ENCODE measurements at places on chromosomes 16 and 17. TPM values are rescaled to one million over a fixed set of nuclear protein-coding genes. Genes with fewer than 3 reads are reported as not detected.

Gene SYNGR3
- total RNA-seq: 0.61 TPM

Gene RIPOR1
- 133 TPM for total RNA-seq

Gene TNFSF12
- 75.7 TPM for total RNA-seq

Gene SLC16A11
- total RNA-seq: 6.8 TPM

Gene G6PC1
- not detected for total RNA-seq

Gene NXPH3
- 6.3 TPM for total RNA-seq

Gene TBC1D3E
- total RNA-seq: not detected

Gene C16orf86
- total RNA-seq: 3.8 TPM

DNA sequence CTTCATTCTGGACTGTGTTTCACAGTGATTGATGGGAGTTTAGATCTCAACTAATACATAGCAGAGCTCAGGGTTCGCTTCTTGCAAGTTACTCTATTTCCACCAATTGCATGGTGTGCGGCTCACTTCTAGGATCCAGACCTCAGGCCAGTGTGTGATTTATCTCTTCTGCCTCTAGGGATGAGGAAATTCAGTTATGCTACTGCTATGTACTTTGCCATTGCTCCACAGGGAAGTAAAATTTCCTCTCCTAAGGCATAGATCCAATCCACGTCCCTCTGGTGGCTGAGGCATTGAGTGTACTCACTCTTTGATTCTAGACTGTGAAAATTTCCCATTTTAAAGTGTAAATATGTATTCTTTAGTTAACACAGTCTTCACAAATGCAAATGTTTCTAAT lies 214.1 kb downstream of the HS3ST3B1 start:
- no peak overlapping the region for H3K27ac ChIP-seq
- no peaks in the 10 kb centered on the region for H3K36me3 ChIP-seq
- DNase-seq: no peak
- H3K27me3 ChIP-seq: no peaks in the 10 kb centered on the region

GRCh38 chr17:28335959-28336871 lies 654 bp downstream of the TNFAIP1 start:
- H3K4me3 ChIP-seq: peak overlapping the region; percentile 88
- peak overlapping the region; percentile 95 for H3K27ac ChIP-seq
- peaks cover 31% of the 10 kb centered on the region for H3K4me1 ChIP-seq

DNA sequence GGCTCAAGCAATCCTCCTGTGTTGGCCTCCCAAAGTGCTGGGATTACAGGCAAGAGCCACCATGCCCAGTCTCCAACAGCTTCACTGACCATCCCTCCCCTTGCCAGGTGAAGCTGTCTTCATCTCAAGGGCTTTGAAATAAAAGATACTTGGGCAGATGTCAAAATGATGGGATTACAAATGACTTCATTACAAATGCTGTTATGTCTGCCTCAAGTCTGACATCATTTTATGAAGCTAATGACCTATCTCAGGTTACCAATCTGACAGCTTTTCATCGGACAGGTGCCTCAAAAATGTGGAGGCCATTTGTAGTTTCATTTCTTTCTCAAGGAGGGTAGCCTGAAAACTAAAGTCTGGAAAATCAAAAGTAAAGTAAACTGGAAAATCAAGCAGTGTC lies 323.7 kb upstream of the TBX2 start:
- no peak overlapping the region for H3K4me3 ChIP-seq
- H3K27ac ChIP-seq: no peak overlapping the region
- no peaks in the 10 kb centered on the region for H3K36me3 ChIP-seq
- no peak for DNase-seq
- H3K4me1 ChIP-seq: peaks cover 4% of the 10 kb centered on the region

- DNase-seq: peak; percentile 27
- H3K27ac ChIP-seq: no peak overlapping the region
- H3K27me3 ChIP-seq: no peaks in the 10 kb centered on the region
- H3K4me1 ChIP-seq: peaks cover 7% of the 10 kb centered on the region
Observed at GRCh38 chr16:49484936-49485335, 111.3 kb downstream of the C16orf78 start.

DNA sequence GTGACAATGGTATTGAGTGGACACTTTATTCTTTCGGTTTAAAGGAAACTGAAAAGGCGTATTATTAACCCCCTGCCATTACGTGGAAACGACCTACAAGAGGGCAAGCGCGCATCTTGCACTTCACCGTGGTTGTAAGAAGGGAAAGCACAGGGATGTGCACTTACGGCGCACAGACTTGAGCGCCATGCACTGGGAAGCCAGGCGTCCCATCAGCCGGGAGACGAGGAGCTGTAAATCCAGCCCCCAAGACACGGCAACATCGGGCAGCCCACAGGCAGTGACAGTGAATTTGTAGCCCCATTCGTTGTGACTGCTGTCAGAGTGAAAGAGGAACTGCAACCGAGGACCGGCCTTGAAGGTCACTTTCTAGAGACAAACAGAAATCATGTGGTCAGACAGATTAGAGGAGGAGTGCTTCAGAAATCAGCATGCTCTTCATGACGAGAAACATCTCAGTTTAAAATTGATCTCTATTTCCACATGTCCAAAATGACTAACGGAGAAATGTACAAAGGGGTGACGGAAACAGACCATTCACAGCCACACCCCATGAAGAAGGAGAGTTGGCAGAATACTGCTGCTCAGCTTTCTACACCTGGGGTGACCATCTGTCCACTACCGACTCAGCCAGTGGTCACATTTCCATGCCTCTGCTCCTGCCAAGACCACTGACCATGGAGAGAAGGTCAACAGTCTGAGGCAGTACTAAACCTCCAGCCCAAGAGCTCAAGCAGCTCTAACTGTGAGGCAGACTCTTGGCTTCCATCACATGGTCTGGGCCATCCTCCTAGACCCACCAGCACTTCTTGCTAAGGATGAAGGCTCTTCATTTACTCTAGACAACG lies 68.6 kb downstream of the ZZEF1 start:
- DNase-seq: no peak
- H3K27ac ChIP-seq: no peak overlapping the region
- H3K36me3 ChIP-seq: peaks cover 96% of the 10 kb centered on the region

GRCh38 chr16:19760356-19761060 lies 42.4 kb downstream of the IQCK start:
- H3K4me1 ChIP-seq: peaks cover 2% of the 10 kb centered on the region
- no peak overlapping the region for H3K27ac ChIP-seq
- no peak for DNase-seq
- H3K4me3 ChIP-seq: no peak overlapping the region
- no peaks in the 10 kb centered on the region for H3K27me3 ChIP-seq

GRCh38 chr16:66787427-66787826 lies 14.0 kb downstream of the TERB1 start:
- H3K4me1 ChIP-seq: no peaks in the 10 kb centered on the region
- no peak for DNase-seq
- no peaks in the 10 kb centered on the region for H3K27me3 ChIP-seq
- H3K27ac ChIP-seq: no peak overlapping the region
- H3K4me3 ChIP-seq: no peak overlapping the region

- no peak for DNase-seq
- H3K4me3 ChIP-seq: no peak overlapping the region
Observed at GRCh38 chr17:50614471-50615051, 20.1 kb upstream of the ABCC3 start.

DNA sequence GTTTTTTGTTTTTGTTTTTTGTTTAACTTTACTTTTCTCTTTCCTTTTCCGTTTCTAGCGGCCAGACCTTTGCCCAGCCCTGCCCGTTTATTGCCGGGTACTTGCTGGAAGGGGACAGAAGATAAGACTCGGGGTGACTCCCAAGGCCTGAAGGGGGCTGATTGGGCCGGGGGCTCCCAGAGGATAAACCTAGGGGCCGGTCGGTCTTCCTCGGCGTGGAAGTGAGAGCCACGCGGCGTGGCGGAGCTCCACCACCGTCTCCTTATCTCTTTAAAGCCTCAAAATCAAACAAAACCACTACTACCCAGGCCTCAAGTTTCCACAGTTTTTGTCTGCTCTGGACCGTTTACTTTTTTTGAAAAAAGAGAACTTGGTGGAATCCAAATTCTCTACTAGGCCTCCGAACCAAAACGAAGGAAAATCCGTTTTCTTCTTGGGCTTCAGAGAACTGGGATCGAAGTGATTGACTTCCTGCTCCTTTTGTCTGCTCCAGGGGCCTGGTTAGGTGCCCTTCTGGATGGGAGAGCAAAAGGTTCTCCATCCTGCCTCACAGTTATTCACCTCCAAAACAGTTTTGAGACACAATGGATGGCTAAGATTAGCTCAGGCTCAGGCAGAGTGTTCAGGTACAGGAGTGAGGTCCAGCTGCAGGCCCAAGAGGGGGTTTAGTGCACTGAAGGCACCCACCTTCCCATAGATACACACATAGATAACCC lies 8.5 kb upstream of the HOXB9 start:
- no peak overlapping the region for H3K4me3 ChIP-seq
- H3K36me3 ChIP-seq: no peaks in the 10 kb centered on the region
- H3K4me1 ChIP-seq: no peaks in the 10 kb centered on the region
- H3K27ac ChIP-seq: no peak overlapping the region
- peak; percentile 25 for DNase-seq

GRCh38 chr17:62995377-62995885 lies 29.4 kb downstream of the TANC2 start:
- H3K27ac ChIP-seq: no peak overlapping the region
- H3K4me1 ChIP-seq: peaks cover 10% of the 10 kb centered on the region
- no peaks in the 10 kb centered on the region for H3K36me3 ChIP-seq
- no peak overlapping the region for H3K4me3 ChIP-seq
- no peaks in the 10 kb centered on the region for H3K27me3 ChIP-seq
- DNase-seq: no peak

- H3K27ac ChIP-seq: no peak overlapping the region
- DNase-seq: no peak
- no peaks in the 10 kb centered on the region for H3K4me1 ChIP-seq
- no peaks in the 10 kb centered on the region for H3K27me3 ChIP-seq
- no peaks in the 10 kb centered on the region for H3K36me3 ChIP-seq
- no peak overlapping the region for H3K4me3 ChIP-seq
Observed at GRCh38 chr17:13265311-13265710, 247.5 kb upstream of the ELAC2 start.

DNA sequence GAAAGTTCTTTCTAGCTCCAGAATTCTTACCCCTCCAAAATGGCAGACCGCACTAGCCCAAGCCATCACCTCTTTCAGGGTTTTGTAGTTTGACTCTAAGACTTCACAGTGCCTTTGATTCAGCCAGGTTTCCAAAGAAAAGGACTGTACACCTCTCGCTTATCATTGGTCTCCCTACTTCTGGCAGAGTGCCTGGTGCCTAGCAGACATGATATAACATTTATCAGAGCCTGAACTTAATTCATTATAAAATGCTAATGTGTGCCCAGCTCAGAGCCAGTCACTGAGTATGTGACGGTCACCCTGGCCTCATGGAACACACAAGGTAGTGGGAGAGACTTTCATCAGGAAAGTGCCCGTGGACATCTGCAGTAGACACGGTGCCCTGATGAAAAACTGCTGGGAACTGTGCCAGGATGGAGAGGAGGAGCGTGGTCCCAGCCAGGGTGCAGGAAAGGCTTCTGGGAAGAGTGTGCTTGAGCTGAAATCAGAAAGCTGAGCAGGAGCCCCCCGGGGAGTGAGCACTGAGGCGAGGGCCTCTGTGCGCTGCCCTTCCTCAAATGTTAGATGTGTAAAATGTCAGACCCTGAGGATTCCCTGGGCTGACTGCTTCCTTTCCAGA lies 34.3 kb upstream of the LGALS9 start:
- peaks cover 32% of the 10 kb centered on the region for H3K36me3 ChIP-seq
- H3K4me3 ChIP-seq: no peak overlapping the region
- H3K4me1 ChIP-seq: no peaks in the 10 kb centered on the region
- no peak overlapping the region for H3K27ac ChIP-seq
- no peaks in the 10 kb centered on the region for H3K27me3 ChIP-seq

- no peak overlapping the region for H3K27ac ChIP-seq
- no peak overlapping the region for H3K4me3 ChIP-seq
- no peaks in the 10 kb centered on the region for H3K27me3 ChIP-seq
- H3K36me3 ChIP-seq: peaks cover 52% of the 10 kb centered on the region
Observed at GRCh38 chr16:88613911-88614817, 24.2 kb upstream of the IL17C start.

DNA sequence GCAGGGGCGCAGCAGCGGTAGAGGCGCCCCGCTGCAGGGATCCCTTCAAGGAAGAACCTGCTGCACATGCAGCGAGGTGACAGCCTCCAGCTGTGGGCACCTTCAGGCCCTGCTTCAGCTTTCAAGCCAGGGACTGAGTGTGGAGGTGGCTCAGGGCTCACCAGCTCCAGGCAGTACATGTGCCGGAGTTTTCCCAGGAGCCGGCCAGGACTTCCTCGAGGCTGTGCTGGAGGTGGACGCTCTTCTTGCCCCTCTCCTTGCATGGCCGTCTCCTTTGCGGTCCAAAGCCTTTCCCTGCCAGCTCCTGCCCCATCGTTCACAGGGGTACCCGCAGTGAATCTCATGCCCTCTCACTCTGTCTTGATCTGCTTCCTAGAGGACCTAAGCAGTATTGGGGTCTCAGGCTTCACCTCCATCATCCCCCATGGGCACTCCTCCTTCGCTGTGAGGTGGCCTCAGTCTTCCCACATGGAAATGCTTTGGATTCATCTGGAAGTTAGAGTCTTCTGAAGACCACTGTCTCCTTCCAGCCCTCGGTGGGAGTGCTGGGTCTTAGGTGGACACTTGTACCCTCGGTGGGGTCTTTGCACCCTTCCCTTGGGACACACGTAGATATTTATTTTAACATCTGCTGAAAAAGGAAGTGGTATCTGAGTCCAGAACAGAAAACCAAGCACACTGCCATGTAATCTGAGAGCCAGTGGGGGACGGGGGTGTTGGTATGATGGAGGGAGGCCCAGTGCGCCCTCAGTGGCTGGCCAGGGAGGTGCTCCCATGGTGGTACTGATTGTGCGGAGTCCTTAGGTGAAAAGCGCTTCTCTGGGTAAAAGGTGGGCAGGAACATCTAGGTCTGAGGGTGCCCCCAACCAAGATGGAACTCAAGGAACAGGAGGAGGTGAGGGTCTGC lies 7.0 kb downstream of the XYLT2 start:
- peaks cover 23% of the 10 kb centered on the region for H3K36me3 ChIP-seq
- peak; percentile 51 for DNase-seq
- no peaks in the 10 kb centered on the region for H3K4me1 ChIP-seq
- no peak overlapping the region for H3K27ac ChIP-seq
- H3K4me3 ChIP-seq: no peak overlapping the region

- H3K36me3 ChIP-seq: no peaks in the 10 kb centered on the region
- no peak for DNase-seq
- no peaks in the 10 kb centered on the region for H3K27me3 ChIP-seq
- no peak overlapping the region for H3K27ac ChIP-seq
Observed at GRCh38 chr16:57865746-57866528, 63.6 kb upstream of the KIFC3 start.

DNA sequence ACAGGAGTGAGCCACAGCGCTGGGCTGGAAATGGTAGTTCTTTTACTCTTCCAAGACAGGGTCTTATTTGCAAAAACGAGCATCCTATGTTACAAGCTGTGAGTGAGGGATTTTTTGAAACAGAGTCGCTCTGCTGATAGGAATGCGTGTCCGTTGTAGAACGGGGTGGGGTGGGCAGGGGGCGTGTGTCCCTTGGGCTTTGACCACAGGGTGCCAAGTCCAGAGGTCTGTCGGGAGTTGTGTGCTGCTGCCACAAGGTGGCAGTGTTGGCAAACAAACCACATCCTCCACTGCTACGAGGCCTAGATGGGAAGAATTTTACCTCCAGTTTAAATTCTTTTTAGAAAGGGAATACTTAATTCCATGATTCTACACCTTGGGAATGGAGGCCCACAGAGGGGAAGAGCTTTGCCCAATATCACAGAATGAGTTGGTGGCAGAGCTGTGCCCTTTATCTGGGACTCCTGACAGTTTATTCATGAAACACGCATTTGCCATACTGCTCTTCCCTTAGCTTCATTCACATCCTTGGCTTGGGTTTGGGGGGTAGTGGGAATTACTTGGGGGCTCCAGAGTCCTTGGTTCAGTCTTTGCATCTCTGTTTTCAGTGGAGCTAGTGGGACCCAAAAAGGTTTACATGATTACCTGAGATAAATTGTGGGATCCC lies 30.6 kb upstream of the ETV4 start:
- no peak overlapping the region for H3K27ac ChIP-seq
- no peak overlapping the region for H3K4me3 ChIP-seq
- peak; percentile 76 for DNase-seq
- H3K36me3 ChIP-seq: no peaks in the 10 kb centered on the region
- H3K4me1 ChIP-seq: peaks cover 14% of the 10 kb centered on the region
